ENCODE measurements at places on chromosomes 7 and 10.
A peak's percentile ranks its signal among the peaks of the same experiment; 100 is the strongest.

DNA sequence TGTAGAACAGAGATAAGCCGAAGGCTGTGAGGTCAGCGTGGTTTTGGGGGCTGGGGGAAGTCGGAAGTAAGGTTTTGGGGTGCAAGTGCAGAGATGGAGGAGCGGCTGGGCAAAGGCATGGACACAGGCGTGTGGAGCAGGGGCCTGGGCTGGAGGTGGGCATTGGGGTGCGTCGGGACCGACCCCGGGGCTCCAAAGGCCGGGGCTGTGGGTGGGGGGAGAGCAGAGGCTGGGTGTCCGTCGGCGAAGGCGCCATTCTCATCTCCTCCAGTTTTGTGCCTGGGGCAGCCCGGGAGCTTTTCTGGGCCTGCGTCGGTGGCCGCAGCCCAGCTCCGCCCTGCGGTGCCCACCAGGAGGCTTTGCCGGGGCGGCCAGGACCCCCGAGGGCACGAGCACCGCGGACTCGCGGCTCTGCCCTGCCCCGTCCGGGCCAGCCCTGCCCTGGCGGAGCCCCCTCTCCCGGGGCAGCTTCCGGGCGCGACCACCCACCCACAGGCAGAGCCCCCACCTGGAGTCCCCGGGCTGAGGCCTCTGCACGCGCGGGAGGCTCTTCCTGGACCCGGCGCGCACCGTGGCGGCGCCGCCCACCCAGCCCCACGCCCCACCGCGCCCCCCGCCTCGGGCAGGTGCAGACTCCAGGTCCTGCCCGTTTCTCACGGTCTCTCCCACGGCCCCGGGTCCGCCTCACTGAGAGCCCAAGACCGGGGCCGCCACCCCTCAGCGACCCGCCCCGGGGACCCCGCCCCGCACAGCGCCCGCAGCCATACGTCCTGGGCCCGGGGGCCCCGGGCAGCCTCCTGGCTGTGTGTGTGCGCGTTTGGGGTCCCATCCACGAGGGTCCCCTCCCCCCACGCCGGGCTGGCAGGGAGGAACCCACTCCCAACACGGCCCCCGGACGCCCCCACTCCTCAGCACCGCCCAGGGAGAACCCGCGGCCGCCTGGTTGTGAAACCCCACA lies 7.7 kb upstream of the SCART1 start:
- DNase-seq, result no peak

DNA sequence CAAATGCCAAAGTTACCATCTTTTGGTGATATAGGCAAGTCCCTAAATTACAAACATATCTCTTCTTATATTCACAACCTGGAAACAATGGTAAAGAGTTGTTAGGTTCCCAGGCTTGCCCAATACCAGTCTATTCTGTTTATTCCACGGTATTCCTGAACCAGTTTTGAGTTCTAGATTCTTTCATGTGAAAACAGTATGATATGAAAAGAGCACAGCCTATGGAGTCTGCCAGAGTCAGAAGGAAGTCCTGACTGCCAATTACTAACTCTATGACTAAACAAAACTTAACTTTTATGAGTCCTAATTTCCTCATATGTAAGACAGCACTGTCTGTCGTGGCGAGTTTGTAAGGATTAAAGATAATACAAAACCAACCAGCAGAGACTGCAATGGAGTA lies 5.6 kb downstream of the ABI1 start:
- DNase-seq, result no peak

GRCh38 chr7:142800088-142800487 lies 29.3 kb downstream of the PRSS2 start:
- no peak for DNase-seq

DNA sequence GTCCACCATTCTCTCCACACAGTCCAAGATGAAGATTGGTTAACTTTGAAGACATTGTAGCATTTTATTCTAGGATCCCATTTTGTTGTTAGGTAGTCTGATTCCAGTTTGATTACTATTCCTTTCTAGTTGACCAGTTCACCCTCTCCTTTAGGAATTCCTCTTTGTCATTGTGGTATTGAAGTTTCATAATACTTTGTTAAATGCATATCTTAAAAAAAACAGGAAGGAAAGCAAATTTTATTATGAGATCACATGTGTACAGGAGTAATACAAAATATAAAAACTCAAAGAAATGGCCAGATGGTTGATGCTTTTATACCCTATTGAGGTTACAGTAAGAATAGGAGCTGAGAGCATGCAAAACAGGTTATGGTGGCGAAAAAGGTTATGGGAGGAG lies 15.5 kb upstream of the SEMA3C start:
- no peak for DNase-seq

DNA sequence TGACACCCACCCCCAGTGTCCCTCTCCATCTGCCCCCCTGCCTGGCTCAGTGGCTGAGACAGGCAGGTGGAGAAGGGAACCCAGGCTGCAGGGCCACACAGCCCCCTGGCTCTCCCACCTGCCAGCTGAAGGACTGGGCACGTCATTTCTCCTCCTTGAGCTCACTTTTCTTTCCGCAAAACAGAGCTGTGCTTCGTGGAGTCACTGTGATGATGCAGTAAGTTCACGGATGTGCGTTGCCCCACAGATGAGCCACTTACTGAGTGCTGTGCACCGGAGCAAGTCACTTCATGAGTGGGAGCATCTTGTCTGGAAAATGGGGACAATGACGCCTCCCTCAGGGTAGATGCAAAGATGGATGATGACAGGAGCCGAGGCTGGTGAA lies 2.7 kb downstream of the OPN4 start:
- DNase-seq, result peak; percentile 12

GRCh38 chr7:40799493-40800403 lies 664.9 kb downstream of the SUGCT start:
- no peak for DNase-seq

GRCh38 chr7:155193716-155194115 lies 104.0 kb upstream of the INSIG1 start:
- DNase-seq, result no peak

DNA sequence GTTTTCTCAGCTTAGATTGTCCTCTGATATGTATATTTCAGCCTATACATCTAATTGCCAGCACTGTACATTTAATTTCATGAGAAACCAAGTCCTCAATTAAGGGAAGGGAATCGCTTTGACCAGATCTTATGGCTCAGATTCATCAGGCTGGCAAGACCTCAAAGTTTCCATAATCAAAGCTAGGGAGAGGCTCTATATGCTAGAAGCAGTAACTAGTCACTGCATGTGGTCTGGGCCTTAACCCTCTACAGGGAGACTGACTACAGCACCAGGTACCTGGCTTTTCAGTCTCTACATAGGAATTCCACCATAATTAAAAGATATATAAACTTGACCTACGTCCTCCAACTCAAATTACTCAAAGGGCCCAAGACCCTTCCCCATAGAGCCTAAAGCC lies 97.4 kb upstream of the JAZF1 start:
- no peak for DNase-seq

DNA sequence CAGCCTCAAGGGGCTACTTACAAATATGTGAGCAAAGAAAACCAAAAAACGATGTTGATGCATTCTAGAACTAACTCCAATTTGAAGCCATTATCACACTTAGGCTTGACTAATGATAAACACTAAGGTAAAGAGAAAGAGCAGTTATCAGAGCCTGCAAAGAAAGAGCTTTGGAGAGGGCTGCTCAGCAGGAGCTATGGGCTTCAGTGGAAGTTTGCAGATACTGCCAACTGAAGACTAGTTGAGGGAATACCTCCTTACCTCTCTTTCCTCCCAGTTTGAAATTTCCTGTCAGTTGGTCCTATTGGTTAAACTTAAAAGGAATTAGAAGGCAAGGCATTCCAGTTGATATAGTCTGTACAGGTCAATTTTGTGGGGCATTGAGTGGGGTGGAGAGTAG lies 498.1 kb upstream of the POT1 start:
- DNase-seq, result no peak

- DNase-seq, result no peak
Measured at GRCh38 chr10:69668721-69669120, 38.7 kb downstream of the FAM241B start.

GRCh38 chr7:24727154-24728120 lies 29.8 kb downstream of the GSDME start:
- no peak for DNase-seq

GRCh38 chr7:131630427-131630826 lies 74.0 kb upstream of the PODXL start:
- no peak for DNase-seq

- no peak for DNase-seq
Measured at GRCh38 chr7:151954866-151955820, 1.1 kb upstream of the GALNTL5 start.

- no peak for DNase-seq
Measured at GRCh38 chr10:75663947-75664664, 232.7 kb downstream of the LRMDA start.
